ENCODE measurements at places on chromosomes 6 and 20.

- DNase-seq, result no peak
Observed at GRCh38 chr6:14767226-14767625, 478.6 kb upstream of the JARID2 start.

DNA sequence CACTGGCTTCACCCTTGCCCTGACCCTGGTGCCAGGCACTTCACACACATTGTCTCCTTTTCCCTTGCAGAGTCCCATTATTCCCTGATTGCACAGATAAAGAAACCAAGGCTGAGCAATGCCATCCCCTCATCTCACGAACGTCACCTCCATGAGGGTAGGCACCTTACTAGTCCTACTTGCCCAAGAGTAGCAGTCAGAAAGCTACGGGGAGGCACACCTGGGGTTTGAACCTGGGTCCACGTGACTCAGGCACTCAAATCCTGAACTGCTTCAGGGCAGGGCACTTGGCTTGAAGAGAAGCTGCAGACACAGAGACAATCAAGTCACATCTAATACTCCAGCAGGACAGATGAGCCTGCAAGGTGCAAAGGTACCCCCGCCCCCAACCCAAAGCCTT is 1.9 kb downstream of the BCAS1 start:
- no peak for DNase-seq

- DNase-seq, result peak; percentile 35
Observed at GRCh38 chr6:147909640-147910039, 401.1 kb downstream of the SAMD5 start.

DNA sequence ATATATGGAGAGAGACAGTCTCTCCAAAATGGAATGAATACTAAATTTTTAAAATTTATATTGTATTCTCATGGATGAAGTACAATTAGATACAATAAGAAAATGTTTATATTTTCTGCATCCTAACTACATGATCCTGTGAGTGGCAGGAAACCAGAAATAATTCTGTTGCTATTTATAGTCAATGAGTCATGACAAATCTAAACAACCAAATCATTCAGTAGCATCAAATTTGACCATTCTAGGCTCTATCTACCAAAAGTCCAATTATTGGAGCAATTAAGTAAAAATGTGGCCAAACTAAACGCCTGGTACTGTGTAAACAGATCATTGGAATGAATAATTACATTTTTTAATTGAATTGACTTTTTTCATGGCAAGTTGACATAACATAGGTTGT is 959.8 kb downstream of the EPHA7 start:
- no peak for DNase-seq

- DNase-seq, result peak; percentile 29
Observed at GRCh38 chr20:815914-816606, 17.5 kb upstream of the FAM110A start.
